ENCODE measurements at places on chromosomes 1 and 21. TPM values are rescaled to one million over a fixed set of nuclear protein-coding genes. Genes with fewer than 3 reads are reported as not detected.

CLDN17 gene
- not detected for total RNA-seq

KRTAP15-1 gene
- not detected for total RNA-seq

MROH9 gene
- not detected for total RNA-seq

CAP1 gene
- total RNA-seq, result 381 TPM

LAPTM5 gene
- 251 TPM for total RNA-seq

Data from mesenteric fat pad (tissue), 1 donor.